ENCODE measurements at places on chromosomes 6 and 20.

DNA sequence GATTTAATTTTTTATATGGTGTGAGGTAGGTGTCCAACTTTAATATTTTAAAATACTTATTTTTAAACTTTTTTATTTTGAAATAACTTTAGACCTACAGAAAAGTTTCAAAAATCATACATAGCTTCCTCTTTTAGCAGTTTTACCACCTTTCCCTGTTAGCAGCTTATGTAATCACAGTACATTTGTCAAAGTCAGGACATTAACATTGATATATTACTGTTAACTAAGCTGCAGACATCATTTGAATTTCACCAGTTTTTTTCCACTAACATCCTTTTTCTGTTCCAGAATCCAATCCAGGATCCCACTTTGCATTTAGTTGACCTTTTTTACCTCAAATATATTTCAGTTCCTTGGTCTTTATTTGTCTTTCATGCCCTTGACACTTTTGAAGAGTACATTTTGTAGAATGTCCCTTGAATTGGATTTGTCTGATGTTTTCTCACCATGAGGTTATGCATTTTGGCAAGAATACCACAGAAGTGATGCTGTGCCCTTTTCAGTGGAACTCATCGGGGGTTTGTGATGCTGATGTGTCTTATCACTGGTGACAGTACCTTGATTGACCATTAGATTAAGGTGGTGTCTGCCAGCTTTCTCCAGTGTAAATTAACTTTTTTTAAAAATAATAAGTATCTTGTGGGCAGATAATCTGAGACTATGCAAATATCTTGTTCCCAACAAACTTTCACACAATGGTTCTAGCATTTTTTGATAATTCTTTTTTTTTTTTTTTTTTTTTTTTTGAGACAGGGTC lies 33.4 kb downstream of the TTLL9 start:
- no peaks in the 10 kb centered on the region for H3K36me3 ChIP-seq
- peaks cover 18% of the 10 kb centered on the region for H3K27me3 ChIP-seq
- no peak overlapping the region for H3K4me3 ChIP-seq
- no peak for DNase-seq

DNA sequence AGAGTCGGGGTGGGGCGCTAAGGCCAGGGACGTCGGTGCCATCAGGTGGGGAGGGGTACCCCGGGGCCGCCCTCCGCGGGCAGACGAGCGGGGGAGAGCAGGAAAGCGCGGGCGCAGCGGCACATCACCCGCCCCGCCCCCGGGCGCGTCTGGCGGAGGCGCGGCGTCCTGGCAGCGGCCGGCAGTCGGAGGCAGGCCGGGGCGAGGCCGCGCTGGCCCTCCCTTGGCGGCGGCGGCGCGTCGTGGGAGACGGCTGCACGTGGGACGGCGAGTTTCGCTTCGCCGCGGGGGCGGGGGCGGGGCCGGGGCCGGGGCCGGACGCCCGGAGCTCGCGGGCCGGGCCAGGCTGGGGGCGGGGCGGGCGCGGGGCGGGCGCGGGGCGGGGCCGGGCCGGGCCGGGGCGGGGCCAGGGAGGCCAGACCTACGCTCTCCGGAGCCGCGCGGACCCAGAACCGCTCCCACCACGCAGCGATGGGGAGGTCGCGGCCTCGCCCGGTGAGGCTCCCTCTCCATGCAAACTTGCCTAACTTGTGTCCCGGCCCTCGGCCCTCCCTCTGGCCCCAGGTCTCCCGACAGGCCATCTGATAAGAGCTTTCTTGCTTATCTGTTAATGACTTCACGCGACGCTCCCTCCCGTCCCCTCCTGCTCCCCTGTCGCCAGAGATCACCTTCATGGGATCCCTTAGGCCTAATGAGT lies 12.5 kb downstream of the ITPR3 start:
- peaks cover 40% of the 10 kb centered on the region for H3K4me1 ChIP-seq
- no peak for DNase-seq
- H3K4me3 ChIP-seq: peak overlapping the region; percentile 83
- peaks cover 2% of the 10 kb centered on the region for H3K36me3 ChIP-seq

DNA sequence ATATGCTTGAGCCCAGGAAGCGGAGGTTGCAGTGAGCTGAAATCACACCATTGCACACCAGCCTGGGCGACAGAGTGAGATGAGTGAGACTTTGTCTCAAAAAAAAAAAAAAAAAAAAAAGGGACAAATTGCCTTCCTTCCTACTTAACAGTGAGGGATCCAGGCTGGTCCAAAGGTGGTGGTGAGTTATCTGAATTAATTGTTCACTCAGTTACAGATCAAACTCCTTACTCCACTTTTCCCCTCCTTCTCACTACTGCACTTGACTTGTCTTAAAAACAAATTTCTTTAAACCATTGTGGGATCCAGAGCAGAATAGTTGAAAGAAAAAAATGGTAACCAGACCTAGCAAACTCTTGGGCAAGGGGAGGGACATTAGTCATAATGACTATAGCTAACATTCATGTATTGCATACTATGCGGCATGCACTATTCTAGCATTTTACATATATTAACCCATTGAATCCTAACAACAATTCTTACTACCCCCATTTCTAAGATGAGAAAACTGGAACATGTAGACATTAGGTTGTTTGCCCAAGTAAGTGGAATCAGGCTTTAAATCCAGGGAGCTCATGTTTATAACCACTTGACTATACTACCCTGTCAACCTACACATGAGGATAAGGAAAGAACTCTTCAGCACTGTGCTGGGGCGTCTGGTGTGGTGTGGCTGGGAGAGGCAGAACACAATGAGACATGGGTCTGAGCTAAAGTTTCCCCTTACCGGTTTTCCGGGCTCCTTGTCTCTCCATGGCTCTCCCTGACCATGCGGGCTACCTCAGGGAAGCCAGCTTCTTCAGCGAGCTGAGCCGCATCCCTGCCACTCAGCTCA lies 1.5 kb downstream of the GPANK1 start:
- H3K27me3 ChIP-seq: no peaks in the 10 kb centered on the region
- H3K4me1 ChIP-seq: peaks cover 64% of the 10 kb centered on the region
- H3K36me3 ChIP-seq: peaks cover 18% of the 10 kb centered on the region
- peak overlapping the region; percentile 96 for H3K27ac ChIP-seq

GRCh38 chr6:44238687-44239350 lies 8.1 kb upstream of the HSP90AB1 start:
- H3K27me3 ChIP-seq: no peaks in the 10 kb centered on the region
- H3K27ac ChIP-seq: peak overlapping the region; percentile 97
- peak overlapping the region; percentile 86 for H3K4me3 ChIP-seq
